ENCODE measurements at places on chromosomes 4 and X. TPM values are rescaled to one million over a fixed set of nuclear protein-coding genes. Genes with fewer than 3 reads are reported as not detected.

CTAG1A gene
- not detected for total RNA-seq

GRCh38 chr4:156913234-156913633 lies 58.4 kb downstream of the PDGFC start:
- DNase-seq, result no peak

GRCh38 chr4:656436-657337 lies 17.4 kb downstream of the ATP5ME start:
- no peak for DNase-seq

- DNase-seq, result no peak
Observed at GRCh38 chr4:61335241-61335763, 135.2 kb downstream of the ADGRL3 start.

SSX3 gene
- total RNA-seq, result not detected

PAGE2 gene
- not detected for total RNA-seq

DNA sequence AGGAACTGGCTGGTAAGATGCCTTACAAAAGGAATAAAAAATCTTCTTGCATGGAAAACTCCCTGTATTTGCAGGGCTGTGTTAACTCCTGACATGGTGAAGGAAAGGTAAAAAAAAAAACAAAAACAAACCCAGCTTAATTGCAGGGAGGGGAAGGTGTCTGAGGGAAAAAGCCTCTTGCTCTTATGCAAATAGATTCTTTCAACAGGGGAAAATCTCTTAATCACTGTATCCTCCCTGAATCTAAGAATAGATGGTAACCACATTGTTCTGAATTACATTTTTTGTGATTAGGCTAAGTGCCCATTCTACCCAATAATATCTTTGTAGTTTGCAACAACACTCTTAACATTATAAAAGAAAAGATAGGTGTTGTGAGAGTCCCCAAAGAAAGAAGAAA lies 172.6 kb downstream of the RBM46 start:
- no peak for DNase-seq

- no peak for DNase-seq
Observed at GRCh38 chrX:110536816-110537215, 178.2 kb downstream of the RTL9 start.

- peak; percentile 38 for DNase-seq
Observed at GRCh38 chr4:133151341-133151690, 2.2 kb downstream of the PCDH10 start.

DNA sequence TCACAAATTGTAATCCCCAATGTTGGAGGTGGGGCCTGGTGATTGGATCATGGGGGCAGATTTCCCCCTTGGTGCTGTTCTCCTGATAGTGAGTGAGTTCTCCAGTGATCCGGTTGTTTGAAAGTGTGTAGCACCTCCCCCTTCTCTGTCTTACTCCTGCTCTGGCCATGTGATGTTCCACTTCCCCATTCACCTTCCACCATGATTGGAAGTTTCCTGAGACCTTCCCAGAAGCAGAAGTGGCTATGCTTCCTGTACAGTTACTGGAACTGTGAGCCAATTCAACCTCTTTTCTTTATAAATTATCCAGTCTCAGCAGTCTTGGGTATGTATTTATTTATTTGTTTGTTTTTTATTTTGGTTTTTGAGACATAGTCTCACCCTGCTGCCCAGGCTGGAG lies 143.2 kb downstream of the CPE start:
- no peak for DNase-seq

FSTL5 gene
- 3.3 TPM for total RNA-seq
